NCI-H774 (cell line): ENCODE measurements at places on chromosomes 12 and 14.

DNA sequence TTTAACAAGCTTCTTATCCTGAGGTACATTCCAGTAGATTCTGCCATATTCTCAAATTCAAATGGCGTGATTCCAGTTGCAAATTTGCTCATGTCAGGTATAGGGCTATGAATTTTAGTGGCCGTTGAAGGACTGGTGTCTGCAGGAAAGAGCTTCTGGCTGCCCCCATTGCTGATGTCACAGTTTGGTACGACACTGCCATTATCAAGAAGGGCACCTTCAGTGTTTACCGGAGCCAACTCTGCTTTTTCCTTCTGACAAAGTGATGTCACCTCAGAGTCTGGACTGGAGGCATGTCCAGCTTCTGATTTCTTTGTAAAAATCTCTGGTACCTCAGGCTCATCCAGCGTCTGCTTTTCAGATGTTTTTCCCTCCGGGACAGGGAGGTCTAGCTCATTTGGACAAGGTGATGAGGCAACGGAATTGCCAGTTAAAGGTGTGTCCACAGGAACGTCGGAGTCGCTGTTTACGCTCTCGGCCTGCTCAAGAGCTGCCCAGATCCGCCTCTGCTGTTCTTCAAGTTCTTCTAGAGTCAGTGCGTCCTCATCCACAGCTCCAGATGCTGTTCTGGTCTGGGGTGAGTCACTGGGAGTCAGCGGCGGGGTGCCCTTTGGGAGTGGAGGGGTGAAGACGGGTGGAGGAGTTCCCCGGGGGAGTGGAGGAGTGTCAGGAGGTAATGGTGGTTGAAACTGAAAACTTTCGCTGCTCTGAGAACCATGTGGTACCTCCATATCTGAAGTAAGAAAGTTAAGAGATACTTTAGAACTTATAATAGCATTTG lies 27.0 kb downstream of the ZCCHC8 start:
- no peak for DNase-seq

DNA sequence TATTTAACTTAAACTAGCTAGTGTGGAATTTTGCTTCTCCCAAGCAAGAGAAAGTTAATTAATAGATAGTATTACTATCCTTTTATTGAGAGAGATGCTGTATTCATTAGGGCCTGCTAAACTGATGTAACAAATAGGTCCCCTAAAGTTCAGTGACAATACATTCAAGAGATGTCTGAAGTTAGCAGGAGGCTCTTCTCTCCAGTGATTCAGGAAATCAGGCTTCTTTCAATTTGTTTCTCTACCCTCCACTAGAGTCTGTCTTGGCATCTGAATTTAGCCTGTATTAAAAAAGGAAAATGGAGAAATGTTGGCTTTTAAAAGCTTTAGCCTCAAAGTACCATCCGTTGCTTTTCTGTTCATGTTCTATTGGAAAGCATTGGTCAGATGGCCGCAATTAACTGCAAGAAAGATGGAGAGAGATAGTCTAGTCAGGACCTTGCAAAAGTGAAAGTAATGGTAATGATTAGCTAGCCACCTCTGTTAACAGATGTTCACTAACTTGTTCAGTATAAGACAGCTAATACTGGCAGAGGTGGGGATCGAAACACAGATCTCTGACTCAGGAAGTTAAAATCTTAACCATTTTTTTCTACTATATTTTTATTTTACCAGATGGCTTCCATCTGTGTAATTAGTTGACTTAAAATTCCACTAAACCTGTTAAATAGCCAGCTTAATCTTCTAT lies 786.8 kb downstream of the TMTC2 start:
- DNase-seq: no peak

GRCh38 chr12:116389990-116390389 lies 112.5 kb upstream of the MED13L start:
- no peak for DNase-seq

GRCh38 chr12:47216150-47216677 lies 136.5 kb upstream of the AMIGO2 start:
- no peak for DNase-seq

- DNase-seq: no peak
Observed at GRCh38 chr14:104556256-104557021, 23.1 kb upstream of the C14orf180 start.
